ENCODE measurements at places on chromosomes 13 and 19. TPM values are rescaled to one million over a fixed set of nuclear protein-coding genes. Genes with fewer than 3 reads are reported as not detected.

DNA sequence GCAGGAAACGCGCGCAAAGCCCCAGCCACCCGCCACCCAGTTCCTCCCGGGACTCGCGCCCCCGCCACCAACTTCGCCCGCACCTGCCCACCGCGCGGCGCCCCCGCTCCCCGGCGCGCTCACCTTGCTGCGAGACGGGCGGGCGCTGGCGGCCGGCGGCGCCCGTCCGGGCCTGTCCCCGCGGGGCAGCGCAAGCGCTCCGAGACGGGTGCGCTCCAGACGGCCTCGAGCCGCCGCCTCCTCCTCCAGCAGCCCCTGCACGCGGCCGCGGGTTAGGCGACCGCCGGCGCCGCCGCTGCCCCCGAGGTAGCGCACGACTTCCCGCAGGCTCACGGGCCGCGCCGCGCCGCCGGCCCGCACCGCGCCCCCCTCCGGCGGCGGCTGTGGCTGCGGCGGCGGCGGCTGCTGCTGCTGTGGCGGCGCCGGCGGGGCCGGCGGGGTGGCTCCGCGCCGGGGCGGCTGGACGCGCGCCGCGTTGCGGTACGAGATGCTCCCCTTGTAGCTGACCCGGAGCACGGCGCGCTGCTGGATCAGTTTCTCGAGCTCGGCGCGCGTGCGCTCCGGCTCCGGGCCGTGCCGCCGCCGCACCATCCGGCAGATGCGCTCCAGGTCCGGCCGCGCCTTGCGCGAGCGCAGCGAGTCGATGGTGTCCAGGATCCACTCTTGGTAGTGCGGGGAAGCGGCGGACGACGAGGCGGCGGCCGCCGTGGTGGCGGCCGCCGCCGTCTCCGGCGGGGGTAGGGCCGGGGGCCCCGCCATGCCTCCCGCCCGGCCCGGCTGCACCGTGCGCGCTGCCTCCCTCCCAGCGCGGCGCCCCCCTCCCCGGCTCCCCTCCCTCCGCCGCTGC, 666 bp downstream of the SAMD1 start:
- H3K27me3 ChIP-seq = no peaks in the 10 kb centered on the region
- H3K4me3 ChIP-seq = no peak overlapping the region
- DNase-seq = peak; percentile 40
- H3K27ac ChIP-seq = peak overlapping the region; percentile 23
- H3K36me3 ChIP-seq = no peaks in the 10 kb centered on the region

- no peaks in the 10 kb centered on the region for H3K36me3 ChIP-seq
- no peak for DNase-seq
- H3K4me3 ChIP-seq = no peak overlapping the region
- H3K27ac ChIP-seq = no peak overlapping the region
These were observed 16.1 kb upstream of the SPART start for GRCh38 chr13:36362251-36362650.

Gene ASPDH
- not detected for total RNA-seq

- peaks cover 28% of the 10 kb centered on the region for H3K4me1 ChIP-seq
- H3K4me3 ChIP-seq = peak overlapping the region; percentile 75
- no peaks in the 10 kb centered on the region for H3K36me3 ChIP-seq
- H3K27me3 ChIP-seq = no peaks in the 10 kb centered on the region
- peak; percentile 91 for DNase-seq
These were observed 10.7 kb downstream of the SPACA6 start for GRCh38 chr19:51703575-51704515.

DNA sequence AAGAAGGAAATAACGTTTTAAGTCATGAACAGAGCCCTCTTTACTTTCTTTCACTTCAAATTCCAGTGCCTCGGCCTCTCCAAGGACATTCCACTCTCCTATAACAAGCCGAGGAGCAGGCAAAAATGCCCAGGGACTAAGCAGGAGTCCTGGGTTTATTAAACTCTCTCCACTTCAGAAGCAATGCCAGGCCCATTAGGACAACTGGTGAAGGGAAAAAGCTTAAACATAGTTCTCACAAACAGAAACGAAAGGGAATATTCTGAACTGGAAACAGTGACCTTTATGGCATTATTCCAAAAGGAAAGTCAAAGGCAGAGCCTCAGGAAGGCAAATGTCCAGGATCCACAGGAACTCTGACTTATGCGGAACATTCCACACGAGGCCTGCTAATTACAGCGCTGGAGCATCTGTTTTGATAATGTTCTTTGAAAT, 30.9 kb upstream of the MED4 start:
- peaks cover 3% of the 10 kb centered on the region for H3K27me3 ChIP-seq
- no peaks in the 10 kb centered on the region for H3K36me3 ChIP-seq
- no peak overlapping the region for H3K4me3 ChIP-seq

- no peak overlapping the region for H3K4me3 ChIP-seq
- H3K36me3 ChIP-seq = no peaks in the 10 kb centered on the region
- no peak overlapping the region for H3K27ac ChIP-seq
These were observed 246.6 kb downstream of the TSHZ3 start for GRCh38 chr19:31102674-31103073.

Gene S1PR5
- not detected for total RNA-seq

DNA sequence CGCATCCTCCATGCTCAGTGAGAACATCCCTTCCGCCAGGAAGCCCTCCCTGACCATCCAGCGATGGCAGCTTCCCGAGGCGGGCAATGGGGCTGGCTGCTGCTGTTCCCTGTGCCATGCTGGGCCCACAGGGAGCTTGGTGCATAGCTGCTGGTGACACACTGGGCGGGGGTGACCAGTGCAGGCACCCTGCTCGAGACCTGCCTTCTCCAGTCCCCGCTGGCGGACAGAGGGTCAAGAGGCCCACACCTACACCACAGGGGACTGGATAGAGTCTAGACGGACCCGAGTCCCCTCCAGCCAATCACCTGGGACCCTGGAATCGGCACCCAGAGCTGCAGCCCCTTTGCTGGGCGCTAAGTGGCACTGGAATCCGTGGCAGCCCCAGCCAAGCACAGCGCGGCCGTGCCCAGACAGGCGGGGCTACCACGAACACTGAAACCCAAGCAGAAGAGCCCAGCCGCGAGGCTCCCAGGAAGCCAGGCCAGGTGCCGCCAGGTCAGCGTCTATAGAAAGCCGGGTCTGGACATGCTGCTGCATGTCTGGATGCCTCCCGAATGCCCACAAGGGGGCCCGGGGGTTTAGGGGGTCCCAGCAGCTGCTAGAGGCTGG, 9.0 kb upstream of the TBXA2R start:
- H3K36me3 ChIP-seq = peaks cover 22% of the 10 kb centered on the region
- no peak overlapping the region for H3K27ac ChIP-seq
- no peak overlapping the region for H3K4me3 ChIP-seq
- no peaks in the 10 kb centered on the region for H3K27me3 ChIP-seq
- DNase-seq = no peak

Gene PDCD2L
- total RNA-seq = 9.0 TPM

Gene CAMSAP3
- total RNA-seq = not detected

DNA sequence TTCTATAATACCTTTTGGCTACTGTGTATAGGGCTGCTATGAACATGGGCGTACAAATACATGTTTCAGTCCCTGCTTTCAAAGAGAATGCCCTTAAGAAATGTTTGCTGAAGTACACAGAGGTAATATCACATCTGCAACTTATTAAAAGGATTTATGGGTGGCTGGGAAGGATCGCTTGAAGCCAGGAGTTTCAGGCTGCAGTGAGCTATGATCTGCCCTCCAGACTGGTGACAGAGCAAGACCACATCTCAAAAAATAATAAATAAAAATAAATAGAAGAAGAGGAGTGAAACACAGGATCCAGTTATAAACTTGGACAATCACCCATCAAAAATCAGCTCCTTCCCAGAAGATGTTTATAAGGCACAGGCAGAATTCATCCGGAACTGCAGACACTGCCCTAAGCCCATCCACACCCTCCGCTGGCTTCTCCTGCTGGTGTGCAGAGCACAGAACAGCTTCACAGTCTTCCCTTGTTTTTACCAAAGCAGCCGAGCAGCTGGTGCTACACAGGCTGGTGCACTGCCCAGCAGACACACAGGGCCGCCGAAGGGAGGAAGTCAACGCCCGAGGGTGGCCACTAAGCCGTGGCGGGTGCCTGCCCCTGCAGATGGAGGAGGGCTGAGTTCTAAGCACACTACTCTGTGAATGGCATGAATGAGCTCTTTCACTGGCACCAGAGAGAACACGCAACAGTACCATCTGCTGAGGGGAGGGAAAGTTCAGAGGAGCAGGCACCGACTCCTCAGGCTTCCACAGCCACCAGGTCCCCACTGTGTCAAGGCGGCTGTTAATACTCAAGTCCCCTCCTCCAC, 44.0 kb downstream of the BRD4 start:
- no peak for DNase-seq
- peaks cover 99% of the 10 kb centered on the region for H3K4me1 ChIP-seq
- H3K27me3 ChIP-seq = no peaks in the 10 kb centered on the region
- peak overlapping the region; percentile 28 for H3K27ac ChIP-seq
- H3K4me3 ChIP-seq = peak overlapping the region; percentile 62

DNA sequence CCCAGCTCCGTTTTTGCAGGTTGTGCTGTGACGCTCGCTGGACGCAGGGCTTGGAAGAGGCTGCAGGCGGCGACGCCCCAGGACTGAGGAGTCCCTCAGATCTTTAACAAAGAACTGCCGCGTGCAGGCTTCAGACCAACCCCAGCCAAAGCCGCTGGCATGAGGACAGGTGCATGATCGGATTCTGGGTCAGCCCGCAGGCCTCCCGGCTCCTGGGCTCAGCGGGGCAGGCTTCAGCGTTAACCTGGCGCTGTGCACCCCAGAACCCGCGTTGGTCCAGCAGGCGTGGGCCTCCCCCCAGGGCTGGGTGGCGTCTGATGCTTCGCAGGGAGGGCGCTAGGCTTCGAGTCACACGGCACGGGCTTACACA, 920 bp upstream of the TIMM13 start:
- H3K4me3 ChIP-seq = peak overlapping the region; percentile 63
- no peaks in the 10 kb centered on the region for H3K27me3 ChIP-seq
- DNase-seq = no peak
- peaks cover 6% of the 10 kb centered on the region for H3K36me3 ChIP-seq
